ENCODE measurements at places on chromosomes 7 and 10. TPM values are rescaled to one million over a fixed set of nuclear protein-coding genes. Genes with fewer than 3 reads are reported as not detected.

Gene CDK14
- 5.5 TPM for polyA plus RNA-seq

Gene GPR15LG
- not detected for polyA plus RNA-seq

Gene TAS2R5
- polyA plus RNA-seq, result 6.2 TPM

Gene FZD1
- 0.62 TPM for polyA plus RNA-seq

Gene IDI2
- polyA plus RNA-seq, result not detected

Gene HUS1
- 11.4 TPM for polyA plus RNA-seq

Gene PVRIG
- polyA plus RNA-seq, result 0.15 TPM

Gene SLC18A2
- polyA plus RNA-seq, result 6.5 TPM

Gene SH2D4B
- 0.06 TPM for polyA plus RNA-seq

Gene ANKRD30A
- not detected for polyA plus RNA-seq

Gene ZNF107
- polyA plus RNA-seq, result 3.5 TPM

Gene ZNF438
- 0.86 TPM for polyA plus RNA-seq

Gene RHOBTB1
- 6.1 TPM for polyA plus RNA-seq

Gene CHN2
- polyA plus RNA-seq, result 2.7 TPM

Gene ATP6V1F
- polyA plus RNA-seq, result 344 TPM

Gene CNOT4
- polyA plus RNA-seq, result 10.9 TPM

Gene CALHM2
- polyA plus RNA-seq, result 2.4 TPM

Gene IL2RA
- polyA plus RNA-seq, result not detected

Gene ACTL6B
- 4.5 TPM for polyA plus RNA-seq

Gene SGCE
- polyA plus RNA-seq, result 12.8 TPM

Gene ZKSCAN5
- polyA plus RNA-seq, result 5.3 TPM

Gene GPC2
- polyA plus RNA-seq, result 47.8 TPM

Gene TBXAS1
- polyA plus RNA-seq, result 0.86 TPM

Gene GNB2
- polyA plus RNA-seq, result 260 TPM

Gene AMZ1
- 0.59 TPM for polyA plus RNA-seq

Gene CYP3A4
- polyA plus RNA-seq, result not detected

Gene GPR26
- polyA plus RNA-seq, result 0.11 TPM

Gene AGR2
- not detected for polyA plus RNA-seq

Gene PTPRE
- 0.33 TPM for polyA plus RNA-seq

Gene ZNF804B
- polyA plus RNA-seq, result not detected

Gene OIT3
- polyA plus RNA-seq, result not detected

Gene KLLN
- 0.24 TPM for polyA plus RNA-seq

Gene LBX1
- not detected for polyA plus RNA-seq

Gene PANK1
- polyA plus RNA-seq, result 18.5 TPM

Gene MMRN2
- 1.1 TPM for polyA plus RNA-seq

Gene CDC14C
- polyA plus RNA-seq, result 0.09 TPM

Gene EGR2
- 2.4 TPM for polyA plus RNA-seq

Gene DYNC1I1
- 0.45 TPM for polyA plus RNA-seq

Gene H2BK1
- polyA plus RNA-seq, result not detected

Gene DGKB
- 1.9 TPM for polyA plus RNA-seq

Gene PTPRN2
- 2.6 TPM for polyA plus RNA-seq

Gene ANXA8
- 0.30 TPM for polyA plus RNA-seq

Gene AKR1C2
- 0.50 TPM for polyA plus RNA-seq
